IPS DF 19.7 (cell line): ENCODE measurements at places on chromosomes 6 and 20.

GRCh38 chr20:63821811-63822210 is 9.3 kb downstream of the ZBTB46 start:
- no peak for DNase-seq

GRCh38 chr6:3612341-3613041 is 139.0 kb downstream of the PXDC1 start:
- DNase-seq, result no peak

DNA sequence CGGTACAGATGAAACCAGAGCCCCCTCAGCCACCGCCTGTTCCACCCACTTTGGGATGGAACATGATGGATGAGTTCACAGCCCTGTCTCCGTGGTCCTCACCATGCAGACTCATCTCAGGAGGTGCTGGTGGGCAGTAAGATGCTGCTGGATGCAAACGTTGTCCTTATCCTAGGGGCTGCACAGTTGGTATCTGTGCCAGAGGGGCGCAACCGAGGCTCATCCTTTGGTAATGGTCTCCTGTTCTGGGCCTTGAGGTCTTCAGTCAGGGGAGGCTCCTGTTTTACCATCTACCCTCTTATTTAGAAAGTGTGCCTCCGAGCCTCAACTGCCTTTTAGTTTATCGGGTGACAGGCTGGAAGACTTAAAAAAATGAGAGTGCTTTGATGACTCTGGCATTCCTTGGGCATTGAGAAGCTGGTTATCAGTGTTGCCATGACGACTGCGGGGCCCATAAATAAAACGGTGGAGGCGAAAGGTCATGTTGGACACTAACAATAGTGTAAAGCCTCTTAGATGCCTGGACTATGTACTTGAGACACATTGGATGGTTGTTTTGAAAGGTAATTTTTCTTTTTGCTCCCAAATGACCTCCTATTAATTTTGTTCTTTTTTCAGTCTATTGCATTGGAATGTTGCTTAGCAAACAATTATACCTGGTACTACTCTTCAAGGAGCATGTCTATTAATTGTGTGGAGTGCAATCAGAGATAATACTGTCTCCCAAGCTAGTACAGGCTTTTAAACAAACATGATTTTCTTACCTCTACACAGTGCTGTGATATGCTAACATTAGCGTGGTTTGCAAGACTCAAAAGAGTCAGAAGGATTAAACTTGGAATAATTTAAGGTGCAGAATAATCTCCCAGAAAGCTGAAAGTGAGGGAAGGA is 74.2 kb upstream of the DSP start:
- no peak for DNase-seq

DNA sequence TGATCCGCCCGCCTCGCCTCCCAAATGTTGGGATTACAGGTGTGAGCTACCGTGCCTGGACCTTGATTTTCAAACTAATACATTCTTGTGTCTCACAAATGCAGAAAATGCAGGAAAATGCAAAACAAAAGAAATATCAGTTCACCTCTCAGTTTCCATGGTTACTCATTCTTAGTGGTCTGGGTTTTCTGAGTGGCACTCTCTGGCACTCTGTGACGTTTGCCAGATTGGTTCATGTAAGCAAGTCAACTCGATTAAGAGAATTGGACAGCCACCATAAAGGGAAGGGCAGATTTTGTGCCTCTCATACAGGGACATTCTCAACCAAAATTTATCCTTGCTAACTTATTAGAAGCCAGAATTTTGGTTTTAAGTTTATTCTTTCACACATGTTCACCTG is 8.6 kb downstream of the CMTR1 start:
- DNase-seq, result no peak

DNA sequence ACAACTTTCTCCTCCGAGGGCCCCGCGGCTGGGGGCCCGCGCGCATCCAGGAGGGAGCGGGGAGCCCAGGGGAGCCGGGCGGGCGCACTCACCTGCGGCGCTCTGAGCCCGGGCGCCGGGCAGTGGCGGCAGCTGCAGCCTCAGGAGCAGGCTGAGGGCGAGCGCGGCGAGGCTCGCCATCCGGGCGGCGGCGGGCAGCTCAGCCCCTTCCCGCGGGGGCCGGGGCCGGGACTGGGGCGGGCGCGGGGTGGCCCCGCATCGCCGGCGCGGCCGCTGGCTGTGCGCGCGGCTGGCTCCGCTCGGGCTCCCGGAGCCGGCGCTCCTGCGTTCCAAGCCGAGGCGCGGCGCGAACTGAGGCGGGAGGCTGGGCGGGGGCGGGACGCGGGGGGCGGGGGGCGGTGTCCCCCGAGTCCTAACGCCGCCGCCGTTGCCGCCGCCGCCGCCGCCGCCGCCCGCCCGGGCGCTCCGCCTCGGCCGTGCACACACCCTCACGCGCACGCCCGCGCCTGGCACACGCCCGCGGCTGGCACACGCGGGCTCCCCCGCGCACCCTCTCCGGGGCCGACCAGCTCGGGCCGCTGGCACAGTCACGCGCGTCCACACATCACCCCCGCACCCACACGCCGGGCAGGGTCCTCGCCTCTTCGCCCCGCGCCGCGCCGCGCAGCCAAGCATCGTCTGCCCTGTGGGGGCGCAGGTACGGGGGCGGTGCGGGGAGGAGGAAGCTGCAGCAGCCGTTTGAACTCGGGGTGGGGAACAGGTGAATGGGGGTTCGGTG is at the start of gene PTPRT:
PTPRT (minus strand) TSS at position 353 of the 778 bp plus-strand sequence; CDS start at position 180, 173 bp downstream.
- no peak for DNase-seq

DNA sequence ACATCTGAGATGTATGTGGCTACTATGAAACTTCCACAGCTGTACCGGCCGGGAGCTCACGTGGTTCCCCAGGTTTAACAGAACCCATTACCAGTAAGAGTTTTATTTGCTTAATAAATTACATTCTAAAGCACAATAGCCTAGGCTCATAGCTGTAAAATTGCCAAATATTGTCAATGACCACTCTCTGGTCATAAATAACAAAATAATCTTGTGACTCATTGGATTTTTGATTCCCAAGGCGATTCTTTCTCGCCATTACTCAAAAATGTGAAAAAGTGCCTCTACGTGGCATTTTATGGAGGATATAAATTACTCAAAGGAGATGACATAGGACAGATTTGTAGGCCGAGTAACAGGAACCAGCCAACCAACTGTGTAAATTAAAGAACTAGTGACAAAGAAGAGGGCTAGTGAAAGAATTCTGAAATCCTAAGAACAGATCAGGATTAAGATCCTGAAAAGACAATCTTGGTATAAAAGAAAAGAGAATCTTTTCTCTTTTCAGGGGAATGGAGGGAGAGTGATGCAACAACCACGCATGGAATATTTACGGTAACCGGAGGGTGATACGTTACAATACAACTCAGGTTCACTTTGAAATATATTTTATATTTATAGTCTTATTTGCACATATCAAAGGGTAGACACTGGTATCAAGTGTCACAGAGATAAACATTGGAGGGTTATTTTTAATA is 199.7 kb downstream of the FOXC1 start:
- no peak for DNase-seq

DNA sequence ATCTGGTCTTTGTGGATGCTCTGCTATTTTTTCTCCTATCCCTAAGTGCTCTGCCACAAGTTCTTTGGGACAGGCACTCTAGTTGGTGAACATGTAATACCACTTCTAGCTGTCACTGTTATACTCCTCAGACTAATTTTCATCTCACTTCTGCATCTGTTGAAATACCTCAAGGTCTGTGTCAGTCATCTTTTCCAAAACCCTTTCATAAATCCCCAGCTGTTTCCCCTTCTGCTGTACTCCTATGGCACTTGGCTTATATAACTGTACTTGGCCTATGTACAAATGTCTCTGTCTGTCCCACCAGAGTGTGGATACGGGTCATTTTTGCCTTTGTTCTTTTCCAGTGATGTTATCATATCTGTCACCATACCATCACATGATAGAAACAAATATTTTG is 124.2 kb downstream of the FHL5 start:
- no peak for DNase-seq

GRCh38 chr6:90809035-90809434 is 222.2 kb upstream of the MAP3K7 start:
- no peak for DNase-seq

DNA sequence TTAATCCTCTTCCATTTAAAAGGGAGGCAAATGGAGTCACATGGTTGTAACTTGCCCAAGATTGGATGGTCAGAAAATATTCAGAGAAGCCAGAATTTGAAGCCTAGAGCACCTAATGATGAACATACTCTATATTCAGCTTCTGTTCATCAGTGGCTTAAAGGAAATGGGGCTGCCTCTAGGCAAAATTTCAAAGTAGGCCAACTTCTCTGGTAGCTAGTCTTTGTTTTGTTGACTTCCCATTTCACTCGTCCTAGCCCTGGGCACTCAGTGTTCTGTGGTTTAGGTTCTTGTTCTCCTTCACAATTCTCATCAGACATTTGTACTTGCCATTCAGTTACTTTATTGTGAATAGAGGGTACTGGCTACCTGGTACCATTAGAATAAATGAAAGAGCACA is 13.2 kb downstream of the MAP3K7 start:
- no peak for DNase-seq

- no peak for DNase-seq
Observed at GRCh38 chr6:165227644-165228329, 81.6 kb downstream of the C6orf118 start.

DNA sequence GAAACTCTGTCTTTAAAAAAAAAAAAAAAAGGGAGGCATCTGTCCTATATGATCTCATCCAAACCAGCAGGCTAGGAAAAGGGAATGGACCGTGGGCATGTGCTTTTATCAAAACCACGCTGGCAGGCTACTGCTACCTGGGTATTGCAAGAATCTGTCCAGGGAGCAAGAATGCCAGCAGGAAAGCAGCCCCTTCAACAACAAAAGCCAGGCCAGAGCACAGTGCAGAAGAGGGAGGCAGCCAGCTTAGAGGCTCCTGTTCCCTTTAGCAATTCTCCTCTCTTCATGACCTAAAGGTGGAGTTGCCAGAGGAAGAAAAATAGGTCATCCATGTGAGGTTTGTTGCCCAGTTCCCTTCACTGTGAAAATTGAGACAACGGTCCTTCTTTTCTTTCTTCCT is 18.2 kb downstream of the TBC1D20 start:
- DNase-seq, result no peak

DNA sequence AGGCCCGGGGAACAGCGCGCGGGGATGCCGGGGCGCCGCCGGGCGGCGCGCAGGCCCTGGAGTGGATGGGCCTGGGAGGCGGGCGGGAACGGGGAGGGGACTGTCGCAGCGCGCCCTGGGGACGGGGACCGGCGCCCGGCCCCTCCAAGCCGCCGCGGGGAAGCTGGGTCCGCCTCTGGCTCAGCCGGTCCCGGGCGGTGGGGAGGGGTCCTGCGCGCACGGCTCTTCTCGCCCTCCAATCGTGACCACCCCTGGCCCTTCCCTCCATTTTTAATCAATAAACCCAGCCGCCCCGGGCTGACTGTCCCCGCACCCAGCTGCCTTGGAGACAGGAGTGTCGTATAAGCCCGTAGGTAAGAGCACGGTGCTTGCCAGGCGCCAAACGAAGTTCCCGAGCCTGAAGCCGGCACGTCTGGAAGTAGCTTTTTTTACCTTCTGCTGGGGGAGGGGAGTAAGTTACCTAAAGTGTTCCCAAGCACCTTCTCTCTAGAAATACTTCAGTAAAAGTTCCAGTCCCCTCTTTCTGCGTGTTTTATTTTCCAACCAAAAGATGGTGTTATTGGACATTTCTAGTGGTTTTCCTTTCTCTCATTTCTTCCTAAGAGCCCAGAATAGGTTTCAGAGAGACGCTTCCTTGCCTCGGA is 780 bp upstream of the TAF4 start:
- no peak for DNase-seq

DNA sequence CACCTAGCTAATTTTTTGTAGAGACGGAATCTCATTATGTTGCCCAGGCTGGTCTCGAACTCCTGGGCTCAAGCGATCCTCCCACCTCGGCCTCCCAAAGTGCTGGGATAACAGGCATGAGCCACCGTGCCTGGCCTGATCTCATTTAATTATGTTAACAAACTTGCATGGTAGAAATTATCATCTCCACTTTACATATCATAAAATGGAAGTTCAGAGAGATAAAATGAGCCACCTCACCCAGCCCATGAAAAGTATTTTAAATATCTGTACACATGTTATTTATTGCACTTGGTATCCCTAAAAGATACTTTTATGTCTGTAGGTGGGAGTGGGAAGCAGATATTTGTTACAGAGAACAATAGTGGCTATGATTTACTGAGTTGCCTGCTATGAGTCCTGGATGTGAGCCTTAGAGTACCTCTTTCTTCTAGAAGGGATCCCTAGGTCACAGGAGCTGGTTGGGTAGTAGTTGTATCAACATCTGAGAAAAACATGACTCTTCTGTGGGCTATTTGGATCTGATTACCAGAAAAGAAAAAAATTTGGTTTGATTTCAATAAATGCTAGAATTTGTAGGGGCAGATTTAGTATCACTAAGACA is 52.4 kb upstream of the EIF2S2 start:
- no peak for DNase-seq

GRCh38 chr6:140077827-140078560 is 703.5 kb upstream of the CITED2 start:
- DNase-seq, result no peak

DNA sequence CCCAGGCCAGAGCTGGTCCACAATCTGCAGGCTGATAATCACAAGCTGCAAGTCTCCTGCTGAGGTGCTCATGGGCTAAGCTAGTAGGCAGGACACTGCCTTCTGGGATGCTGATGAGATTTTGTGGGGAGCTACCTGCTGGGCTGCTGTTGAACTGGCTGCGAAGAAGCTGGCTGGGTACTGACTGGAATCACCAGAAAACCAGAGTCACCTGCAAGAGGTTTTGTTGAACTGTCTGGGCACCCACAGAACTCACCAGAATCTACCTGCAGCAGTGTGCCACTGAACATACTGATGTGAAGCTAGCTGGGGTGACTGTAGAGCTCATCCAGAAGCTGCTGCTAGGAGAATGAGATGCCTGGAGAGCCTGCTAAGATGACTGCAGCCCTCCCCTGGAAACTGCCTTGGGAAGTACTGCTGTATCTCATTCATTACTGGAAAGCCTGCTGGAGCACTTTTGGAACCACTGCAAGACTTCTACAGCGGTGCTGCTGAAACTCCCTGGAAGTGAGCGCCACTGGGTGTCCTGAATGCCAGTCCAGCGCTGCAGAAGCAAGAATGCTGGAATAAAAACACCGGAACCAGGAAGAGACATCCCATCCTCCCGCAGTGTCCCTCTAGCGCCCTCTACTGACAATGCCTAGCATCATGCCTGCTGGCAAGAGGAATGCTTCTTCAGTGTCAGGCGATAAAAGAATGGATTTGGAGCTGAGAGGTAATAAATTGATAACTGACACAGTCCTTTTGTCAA is 64.9 kb upstream of the ARHGAP18 start:
- peak; percentile 50 for DNase-seq

- no peak for DNase-seq
Observed at GRCh38 chr6:140854318-140854717, 1278.4 kb upstream of the GJE1 start.

DNA sequence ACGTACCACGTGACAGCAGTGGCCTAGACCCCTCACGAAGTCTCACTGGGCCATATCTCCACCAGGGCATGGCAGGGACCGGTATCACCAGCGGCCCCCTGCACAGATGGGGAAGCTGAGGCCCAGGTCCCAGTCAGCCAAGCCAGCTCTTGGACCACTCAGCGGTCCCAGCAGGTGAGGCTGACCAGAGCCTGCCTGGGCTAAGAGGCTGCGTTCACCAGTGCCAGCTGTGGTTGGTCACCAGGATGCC is 2.6 kb upstream of the MRGBP start:
- no peak for DNase-seq

- DNase-seq, result no peak
Observed at GRCh38 chr6:86217906-86218305, 575.2 kb upstream of the SYNCRIP start.
